ENCODE measurements at places on chromosomes 3 and 15. TPM values are rescaled to one million over a fixed set of nuclear protein-coding genes. Genes with fewer than 3 reads are reported as not detected.

The COL6A5 gene
- 1.7 TPM for total RNA-seq

The C3orf85 gene
- total RNA-seq = not detected

The GRK7 gene
- total RNA-seq = not detected

The DUOXA2 gene
- not detected for total RNA-seq

The ZNF621 gene
- 14.3 TPM for total RNA-seq

The NR2E3 gene
- 0.43 TPM for total RNA-seq

The CMC1 gene
- total RNA-seq = 20.1 TPM

The DLL4 gene
- 13.9 TPM for total RNA-seq

The PYGO1 gene
- total RNA-seq = 9.7 TPM

The CYFIP1 gene
- 152 TPM for total RNA-seq

The BFSP2 gene
- 0.69 TPM for total RNA-seq

The ARPIN gene
- 29.8 TPM for total RNA-seq

The CDHR4 gene
- total RNA-seq = 6.0 TPM

The WDR73 gene
- 24.0 TPM for total RNA-seq

- DNase-seq = peak; percentile 53
These were observed 28.8 kb upstream of the GLCE start for GRCh38 chr15:69131362-69132220.

GRCh38 chr3:114336857-114337256, 43.0 kb downstream of the TIGIT start:
- DNase-seq = no peak

- DNase-seq = no peak
These were observed 327.4 kb downstream of the SHQ1 start for GRCh38 chr3:72520690-72521308.

DNA sequence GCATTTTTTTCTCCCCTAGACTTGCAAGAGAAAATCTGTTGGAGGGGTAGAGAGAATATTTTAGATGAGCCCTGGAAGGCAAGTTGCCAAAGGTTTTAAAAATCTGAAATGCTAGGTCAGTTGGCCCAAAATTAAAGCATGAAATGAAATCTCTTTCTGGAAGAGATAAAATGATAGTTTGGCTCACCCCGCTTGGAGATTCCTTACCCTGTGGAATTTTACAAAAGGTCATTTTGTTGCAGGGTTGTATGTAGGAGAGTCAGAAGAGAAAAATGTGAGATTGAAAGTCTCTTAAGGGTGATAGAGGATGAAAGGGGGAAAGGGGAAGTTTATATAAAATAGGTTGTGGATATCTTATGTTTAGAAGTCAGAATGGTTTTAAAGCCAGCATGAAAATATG, 277.8 kb downstream of the CD47 start:
- DNase-seq = no peak

GRCh38 chr3:116331380-116331779, 113.9 kb downstream of the LSAMP start:
- no peak for DNase-seq

GRCh38 chr3:29565236-29565635, 284.4 kb downstream of the RBMS3 start:
- DNase-seq = no peak

- no peak for DNase-seq
These were observed 9.6 kb upstream of the EHHADH start for GRCh38 chr3:185263423-185263822.

DNA sequence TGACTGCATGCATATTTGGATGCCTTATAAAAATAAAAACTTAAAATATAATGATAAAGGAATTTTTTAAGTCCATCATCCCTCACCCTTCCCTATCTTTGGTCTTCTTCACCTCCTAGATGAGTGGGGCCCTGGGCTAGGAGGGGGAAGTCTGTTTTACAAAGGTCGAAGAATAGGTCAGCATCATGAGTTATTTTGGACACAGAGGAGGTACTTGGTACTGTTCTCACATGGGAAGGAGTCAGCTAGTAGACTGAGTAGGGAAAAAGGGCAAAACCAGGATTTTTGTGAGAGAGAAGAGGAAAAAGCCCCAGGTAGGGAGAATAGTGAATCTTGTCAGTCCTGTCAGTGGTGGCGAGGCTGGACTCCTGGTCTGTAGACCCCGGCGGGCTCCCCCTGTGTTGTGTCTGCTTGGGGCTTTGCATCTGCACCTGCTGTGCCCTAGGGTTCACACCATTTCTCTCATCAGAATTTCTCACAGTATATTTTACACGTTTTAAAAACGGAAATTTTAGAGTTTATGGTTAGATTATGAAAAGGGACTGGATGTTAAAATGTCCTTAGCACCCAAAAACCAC, 17.2 kb downstream of the GCSAM start:
- peak; percentile 8 for DNase-seq

GRCh38 chr3:119723022-119723421, 20.2 kb downstream of the CFAP91 start:
- no peak for DNase-seq

- DNase-seq = no peak
These were observed 74.0 kb upstream of the LINGO1 start for GRCh38 chr15:77706482-77707244.

GRCh38 chr3:16085410-16085809, 89.1 kb upstream of the GALNT15 start:
- DNase-seq = no peak

DNA sequence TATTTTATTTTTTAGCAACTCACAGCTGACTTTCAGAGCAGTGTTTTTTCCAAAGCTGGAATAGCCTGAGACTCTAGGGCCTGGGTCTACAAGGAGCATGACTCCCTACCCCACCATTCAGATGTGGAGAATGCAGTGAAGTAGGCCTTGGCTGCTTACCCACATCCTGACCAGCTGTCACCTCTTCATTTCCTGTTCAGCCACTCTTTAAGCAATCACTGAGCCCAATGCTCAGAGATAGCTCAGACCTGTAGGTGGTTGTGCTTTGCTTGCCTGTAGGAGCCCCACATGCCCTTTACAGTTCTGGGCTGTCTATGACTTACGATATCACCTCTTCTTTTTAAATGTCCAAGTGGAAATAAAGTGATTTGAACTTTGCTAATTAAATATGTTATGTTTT, 148.1 kb downstream of the NEK11 start:
- DNase-seq = no peak

GRCh38 chr3:125212091-125212508, 448 bp downstream of the SLC12A8 start:
- DNase-seq = peak; percentile 86

DNA sequence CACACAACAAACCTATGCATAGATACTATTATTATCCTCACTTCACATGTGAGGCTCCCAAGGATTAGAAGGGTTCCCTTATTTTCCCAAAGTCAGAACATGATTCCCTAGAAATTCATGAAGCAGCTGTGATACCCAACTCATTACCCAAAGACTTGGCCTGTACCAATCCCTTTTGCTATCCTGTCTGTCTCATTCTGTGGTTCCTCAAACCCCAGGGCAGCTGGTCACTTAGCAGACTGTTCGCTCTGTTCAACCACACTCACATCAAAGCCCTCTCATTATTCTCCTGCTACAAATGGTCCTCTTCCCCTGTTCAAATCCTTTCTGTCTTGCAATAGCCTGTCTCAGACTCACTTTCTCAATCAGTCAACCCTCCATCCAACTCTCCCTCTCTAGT, 154.3 kb upstream of the TRIM42 start:
- no peak for DNase-seq

Measured in upper lobe of left lung (tissue), 6 donors.